ENCODE measurements at places on chromosomes 1 and 21.

- DNase-seq, result no peak
These were observed 9.0 kb upstream of the IFNGR2 start for GRCh38 chr21:33394260-33394659.

- DNase-seq, result no peak
These were observed 43.2 kb downstream of the DNM3 start for GRCh38 chr1:171884475-171884874.

GRCh38 chr1:41631971-41632370 lies 147.5 kb upstream of the EDN2 start:
- no peak for DNase-seq

GRCh38 chr21:32991361-32991760 lies 34.4 kb upstream of the OLIG2 start:
- no peak for DNase-seq

DNA sequence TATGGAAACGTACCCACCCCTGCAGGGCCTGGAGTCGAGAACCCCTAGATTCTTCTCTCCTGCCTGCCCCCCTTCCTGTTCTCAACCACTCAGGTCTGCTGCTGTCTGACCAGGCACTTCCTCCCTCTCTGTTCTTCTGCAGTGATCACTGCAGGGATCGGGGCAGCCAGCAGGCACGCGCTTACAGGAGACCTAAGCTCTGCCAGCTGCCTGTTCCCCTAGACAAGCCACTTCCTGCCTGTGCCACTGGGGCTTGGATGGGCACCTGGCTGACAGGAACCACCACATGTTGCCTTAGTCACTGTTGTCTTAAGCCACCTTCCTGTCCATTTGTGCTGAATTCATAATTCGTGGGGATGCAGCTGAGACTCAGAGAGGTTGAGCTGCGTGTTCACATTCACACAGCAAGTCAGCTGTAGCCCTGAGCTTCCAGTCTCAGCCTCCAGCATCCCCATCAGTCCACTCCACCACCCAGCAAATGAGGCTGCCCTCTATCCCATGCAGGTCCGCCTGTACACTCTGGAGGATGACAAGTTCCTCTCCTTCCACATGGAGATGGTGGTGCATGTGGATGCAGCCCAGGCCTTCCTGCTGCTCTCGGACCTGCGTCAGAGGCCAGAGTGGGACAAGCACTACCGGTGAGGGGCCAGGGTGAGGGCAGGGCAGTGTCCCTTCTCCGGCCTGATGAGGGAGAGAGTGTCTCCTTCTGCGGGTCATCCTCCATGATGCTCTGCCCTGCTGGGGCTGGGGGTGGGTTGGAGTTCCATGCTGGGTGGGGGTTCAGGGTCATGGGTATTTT lies 18.6 kb downstream of the FAM151A start:
- no peak for DNase-seq

- no peak for DNase-seq
These were observed 54.0 kb upstream of the SYT6 start for GRCh38 chr1:114207635-114208034.

DNA sequence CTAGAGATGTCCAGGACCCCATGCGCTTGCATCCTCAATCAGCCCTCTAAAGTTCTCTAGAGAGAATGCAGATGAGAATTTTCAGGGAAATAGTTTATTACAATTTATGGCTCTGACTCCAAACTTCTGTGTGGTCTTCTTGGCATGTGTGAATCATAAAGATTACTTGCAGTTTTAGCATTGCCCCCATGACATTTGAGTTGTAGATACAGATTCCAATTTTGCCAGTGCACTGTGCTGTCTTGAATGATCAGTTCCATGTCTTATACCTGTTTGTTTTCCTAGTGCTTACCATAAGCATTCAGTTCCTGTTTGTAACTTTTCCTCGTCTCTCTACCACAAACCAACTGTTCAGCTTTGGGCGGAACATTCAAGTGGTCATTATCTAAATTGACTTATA lies 4.8 kb downstream of the KRTAP21-3 start:
- DNase-seq, result no peak

DNA sequence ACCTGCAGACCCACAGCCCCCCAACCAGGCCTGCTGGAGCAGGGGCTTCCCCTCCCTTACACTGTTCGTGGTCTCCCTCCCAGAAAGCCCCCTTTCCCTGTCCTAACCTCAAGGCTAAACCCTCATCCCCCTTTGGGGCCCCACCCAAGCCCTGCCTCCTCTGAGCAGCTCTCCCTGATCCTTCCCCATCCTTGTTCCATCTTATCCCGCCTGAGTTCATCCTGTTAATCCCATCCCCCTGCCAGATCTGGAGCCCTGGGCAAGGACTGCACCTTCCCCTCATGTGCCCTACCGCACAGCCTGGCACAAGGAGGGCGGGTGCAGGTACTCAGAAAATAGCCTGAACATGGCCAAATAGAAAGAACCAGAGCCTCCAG lies 6.9 kb upstream of the TNNT2 start:
- DNase-seq, result no peak

DNA sequence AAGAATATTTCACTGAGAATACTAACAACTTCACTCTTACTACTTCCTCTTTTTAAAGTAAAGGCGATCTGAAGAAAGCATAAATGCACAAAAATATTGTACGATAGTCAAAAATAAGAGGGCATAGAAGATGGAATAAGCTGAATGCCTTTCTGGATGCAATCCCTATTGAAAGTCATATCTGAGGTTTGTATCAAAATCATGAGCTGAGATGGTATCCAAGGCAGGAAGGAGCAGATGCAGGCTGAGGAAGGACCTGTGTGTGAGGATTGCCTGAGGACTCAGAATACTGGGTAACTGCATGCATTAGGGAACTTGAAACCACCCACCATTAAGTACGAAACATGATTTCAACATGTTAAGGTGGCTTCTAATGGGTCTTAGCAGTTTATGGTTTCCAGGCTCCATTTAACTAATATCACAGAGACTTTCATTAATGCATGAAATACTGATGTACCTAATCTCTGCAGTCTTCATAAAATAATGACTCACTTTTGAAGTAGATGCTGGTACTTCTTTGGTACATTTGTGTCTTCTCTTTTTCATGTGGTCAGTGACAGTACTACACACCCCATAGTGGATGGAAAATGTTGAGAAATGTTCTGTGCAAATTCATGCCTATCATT lies 29.6 kb upstream of the RGS1 start:
- DNase-seq, result no peak

- DNase-seq, result no peak
These were observed 21.6 kb upstream of the TRIM17 start for GRCh38 chr1:228438266-228438665.

DNA sequence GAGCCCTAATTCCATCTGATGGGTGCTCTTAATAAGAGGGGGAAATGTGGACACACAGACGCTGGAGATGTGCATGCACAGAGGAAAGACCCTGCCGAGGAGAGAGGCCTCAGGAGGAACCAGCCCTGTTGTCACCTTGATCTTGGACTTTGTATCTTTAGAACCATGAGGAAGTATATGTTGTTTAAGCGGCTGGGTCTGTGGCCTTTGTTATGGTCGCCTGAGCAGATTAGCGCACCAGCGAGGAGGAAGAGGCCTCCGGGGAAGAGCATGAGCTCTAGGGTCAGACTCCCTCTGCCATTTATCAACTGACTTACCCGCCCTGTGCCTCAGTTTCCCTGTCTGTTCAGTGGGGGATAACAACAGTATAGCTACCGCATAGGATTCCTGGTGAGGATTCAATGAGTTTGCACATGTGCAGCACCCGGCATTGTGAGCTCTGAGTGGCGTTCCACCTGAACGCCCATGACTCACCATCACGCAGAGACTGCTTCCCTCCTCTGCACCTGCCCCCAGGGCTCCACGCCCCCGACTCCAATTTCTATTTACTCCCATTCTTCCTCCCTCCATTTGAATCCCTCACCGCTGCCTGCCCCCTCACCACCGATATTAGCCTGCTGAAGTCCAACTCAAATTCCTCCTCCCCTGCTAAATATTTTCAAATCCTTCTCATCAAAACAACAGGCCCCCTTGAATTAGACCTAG lies 67.2 kb downstream of the ATP5PO start:
- DNase-seq, result no peak

GRCh38 chr1:60102267-60103061 lies 28.9 kb upstream of the C1orf87 start:
- no peak for DNase-seq

DNA sequence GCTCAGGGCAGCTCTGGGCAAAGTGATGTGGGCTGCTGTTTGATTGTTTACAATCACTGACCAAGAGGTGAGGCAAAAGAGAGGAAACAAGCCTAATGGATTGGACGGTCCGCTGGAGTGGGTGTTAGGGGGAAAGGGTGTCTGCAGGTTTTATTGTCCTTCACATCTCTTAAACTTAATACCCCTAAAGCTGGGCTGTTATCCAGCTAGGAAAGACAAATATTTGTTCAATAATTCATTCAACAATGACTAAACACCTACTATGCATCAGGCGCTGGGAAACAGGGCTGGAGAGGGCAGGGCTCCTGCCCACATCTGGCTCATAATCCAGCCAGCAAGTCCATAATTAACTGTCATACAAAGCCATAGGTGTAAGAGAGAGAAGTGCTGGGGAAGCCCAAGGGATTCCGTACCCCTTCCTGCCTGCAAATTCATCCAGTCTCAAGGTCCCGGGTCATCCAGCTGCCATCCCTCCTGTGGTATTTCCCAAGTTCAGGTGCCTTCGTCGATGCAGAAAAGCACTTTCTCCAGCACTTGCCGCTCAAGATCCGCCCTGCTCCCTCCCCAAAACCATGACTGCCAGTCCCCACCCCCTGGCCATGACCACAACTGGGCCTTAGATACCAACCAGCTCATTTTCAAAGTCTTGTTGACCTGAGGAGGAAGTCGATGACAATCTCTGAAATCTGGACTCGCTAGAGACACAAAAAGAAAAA lies 10.7 kb downstream of the TMEM63A start:
- DNase-seq, result no peak

GRCh38 chr1:155834296-155834926 lies 22.6 kb downstream of the GON4L start:
- DNase-seq, result no peak

DNA sequence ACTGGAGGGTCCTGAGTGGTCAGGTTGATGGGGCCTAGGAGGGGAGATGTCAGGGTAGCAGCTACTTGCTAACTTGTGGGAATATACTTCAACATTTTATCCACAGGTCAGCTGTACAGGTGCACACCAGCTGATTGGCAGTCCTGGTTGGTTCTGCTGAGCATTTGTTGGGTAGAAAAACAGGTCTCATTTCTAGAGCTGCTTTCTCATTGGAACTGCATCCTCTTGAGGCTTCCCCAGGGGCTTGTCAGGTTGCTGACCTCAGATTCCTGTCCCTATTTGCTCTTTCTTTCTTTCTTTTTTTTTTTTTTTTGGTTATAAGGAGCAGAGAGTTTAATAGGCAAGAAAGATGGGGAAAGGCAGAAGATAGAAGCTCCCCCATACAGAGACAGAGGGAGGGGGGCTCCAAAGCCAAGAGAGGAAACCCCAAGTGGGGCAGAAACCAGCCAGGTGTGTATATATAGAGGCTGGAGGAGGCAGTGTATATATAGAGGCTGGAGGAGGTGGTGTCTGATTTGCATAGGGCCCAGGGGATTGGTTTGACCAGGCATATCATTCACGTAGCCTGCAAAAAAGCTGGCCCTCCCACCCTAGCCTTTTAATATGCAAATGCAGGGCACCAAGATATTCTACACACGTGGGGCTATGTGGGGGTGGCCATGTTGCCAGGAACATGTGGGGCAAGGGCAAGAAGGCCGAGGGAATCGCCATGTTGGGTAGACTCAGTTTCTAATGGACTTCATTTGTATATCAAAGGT lies 57.3 kb upstream of the STUM start:
- DNase-seq, result no peak

GRCh38 chr1:209397910-209398309 lies 185.6 kb upstream of the CAMK1G start:
- no peak for DNase-seq

GRCh38 chr1:17687145-17687544 lies 68.0 kb upstream of the ACTL8 start:
- DNase-seq, result no peak

DNA sequence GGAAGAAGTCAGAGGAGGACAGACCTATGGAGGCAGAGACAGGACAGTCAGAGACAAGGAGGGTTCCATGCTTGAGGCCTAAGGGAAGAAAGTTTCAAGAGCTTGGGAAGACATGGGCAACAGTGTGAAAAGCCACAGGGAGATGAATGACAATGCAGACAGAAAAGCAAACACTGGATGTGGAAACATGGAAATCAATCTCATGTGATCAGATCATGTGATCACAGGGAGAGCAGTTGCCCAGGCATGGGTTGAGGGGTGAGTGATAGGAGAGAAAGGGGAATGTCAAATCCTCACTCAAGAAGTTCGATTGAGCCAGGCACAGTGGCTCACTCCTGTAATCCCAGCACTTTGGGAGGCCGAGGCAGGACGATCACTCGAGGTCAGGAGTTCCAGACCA lies 17.2 kb downstream of the PTAFR start:
- DNase-seq, result no peak

- no peak for DNase-seq
These were observed 15.4 kb downstream of the HDAC1 start for GRCh38 chr1:32307324-32307723.

DNA sequence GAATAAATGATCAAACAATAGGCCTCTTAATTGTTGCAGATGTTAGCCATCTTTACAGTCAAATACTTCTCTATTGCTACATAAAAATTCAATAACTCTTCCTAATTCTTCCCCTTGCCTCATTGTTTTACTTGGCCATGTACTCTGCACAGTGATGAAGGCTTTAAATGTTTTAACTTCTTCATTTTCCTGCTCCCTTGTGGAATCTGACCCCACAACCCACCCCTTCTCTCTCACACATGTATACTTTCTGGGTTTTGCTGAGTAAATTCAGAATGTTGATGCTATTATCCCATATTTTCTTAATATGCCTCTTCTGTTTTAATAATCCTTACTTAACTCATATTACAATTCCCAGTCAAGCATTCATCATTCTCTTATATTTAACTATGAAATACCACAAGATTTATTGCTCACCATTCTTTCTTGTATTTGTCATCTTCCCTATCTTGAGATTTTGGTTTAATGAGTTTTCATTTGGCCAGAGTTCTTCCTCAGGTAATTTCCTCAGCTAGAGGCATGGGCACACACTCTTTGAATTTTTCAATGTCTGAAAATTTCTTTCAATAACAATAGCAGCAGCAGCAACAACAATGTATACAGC lies 327.8 kb upstream of the USP24 start:
- DNase-seq, result no peak

DNA sequence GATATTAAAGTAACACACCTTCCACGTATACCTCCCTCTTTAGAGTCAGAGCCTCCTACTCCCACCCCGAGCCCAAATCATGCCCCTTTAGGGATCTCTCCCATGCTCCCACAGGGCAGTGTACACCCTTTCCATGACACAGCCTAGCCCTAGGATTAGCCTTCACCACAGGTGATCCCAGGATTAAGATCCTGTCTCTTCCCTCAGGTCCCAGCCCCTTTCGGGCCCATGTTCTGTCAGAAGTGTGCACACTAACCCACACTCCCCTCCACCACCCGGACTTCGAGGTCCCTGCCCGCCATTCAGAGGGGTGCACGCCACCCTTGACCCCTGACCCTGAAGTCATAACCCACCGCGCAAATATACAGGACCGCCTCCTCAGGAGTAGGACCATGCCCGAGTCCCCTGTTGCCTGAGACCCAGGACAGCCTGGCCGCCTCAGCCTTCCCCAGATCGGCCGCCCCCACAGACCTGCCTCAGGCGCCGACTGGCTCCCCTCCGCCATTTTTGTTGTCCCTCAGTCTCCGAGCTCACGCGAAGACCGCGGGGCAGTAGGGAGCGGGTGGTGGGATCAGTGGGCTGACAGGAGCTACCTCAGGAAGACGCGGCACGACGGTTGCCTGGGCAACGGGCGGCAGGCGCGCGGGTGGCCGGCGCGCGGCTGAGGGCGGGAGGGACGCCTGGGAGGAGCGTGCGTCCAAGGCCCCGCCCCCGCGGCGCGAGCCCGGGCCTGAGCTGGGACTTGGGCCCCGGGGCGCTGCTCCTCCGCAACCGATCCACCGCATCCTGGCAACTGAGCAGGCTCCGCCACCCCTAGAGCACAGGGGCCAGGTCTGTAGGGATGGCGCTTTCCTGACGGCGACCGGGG lies at the start of gene AGBL4:
TSS of gene AGBL4 (minus strand) at position 663 of the 868 bp plus-strand sequence.
- DNase-seq, result peak; percentile 24

Measured in stimulated activated CD4-positive, alpha-beta T cell treated with anti-CD3 and anti-CD28 coated beads, Interleukin-2, amount 100 ng/mL, for 24 hours (primary cell).